ENCODE measurements at places on chromosomes 7 and 10. TPM values are rescaled to one million over a fixed set of nuclear protein-coding genes. Genes with fewer than 3 reads are reported as not detected.

DNA sequence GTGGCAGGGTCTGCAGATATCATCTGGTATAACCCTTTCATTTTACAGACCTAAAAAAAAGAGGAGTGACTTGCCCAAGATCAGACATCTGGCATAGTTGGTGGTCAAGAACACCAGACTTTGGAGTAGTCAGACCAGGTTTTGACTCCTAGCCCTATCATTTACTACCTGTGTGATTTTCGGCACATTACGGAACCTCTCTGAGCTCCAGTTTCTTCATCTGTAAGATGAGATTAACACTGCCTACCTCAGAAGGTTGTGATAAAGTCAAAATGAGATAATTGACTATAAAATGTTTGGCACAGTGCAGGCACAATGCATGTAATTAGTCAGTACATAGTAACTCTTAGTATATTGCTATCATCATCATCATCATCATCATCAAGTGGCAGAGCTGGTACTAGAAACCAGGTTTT, 1.2 kb downstream of the STRIP2 start:
- H3K4me3 ChIP-seq = no peak overlapping the region
- H3K4me1 ChIP-seq = peaks cover 14% of the 10 kb centered on the region
- H3K27me3 ChIP-seq = no peaks in the 10 kb centered on the region
- no peak overlapping the region for H3K27ac ChIP-seq

- no peaks in the 10 kb centered on the region for H3K4me1 ChIP-seq
- DNase-seq = no peak
- H3K27ac ChIP-seq = no peak overlapping the region
These were observed 133.0 kb upstream of the AUTS2 start for GRCh38 chr7:69465262-69465661.

DNA sequence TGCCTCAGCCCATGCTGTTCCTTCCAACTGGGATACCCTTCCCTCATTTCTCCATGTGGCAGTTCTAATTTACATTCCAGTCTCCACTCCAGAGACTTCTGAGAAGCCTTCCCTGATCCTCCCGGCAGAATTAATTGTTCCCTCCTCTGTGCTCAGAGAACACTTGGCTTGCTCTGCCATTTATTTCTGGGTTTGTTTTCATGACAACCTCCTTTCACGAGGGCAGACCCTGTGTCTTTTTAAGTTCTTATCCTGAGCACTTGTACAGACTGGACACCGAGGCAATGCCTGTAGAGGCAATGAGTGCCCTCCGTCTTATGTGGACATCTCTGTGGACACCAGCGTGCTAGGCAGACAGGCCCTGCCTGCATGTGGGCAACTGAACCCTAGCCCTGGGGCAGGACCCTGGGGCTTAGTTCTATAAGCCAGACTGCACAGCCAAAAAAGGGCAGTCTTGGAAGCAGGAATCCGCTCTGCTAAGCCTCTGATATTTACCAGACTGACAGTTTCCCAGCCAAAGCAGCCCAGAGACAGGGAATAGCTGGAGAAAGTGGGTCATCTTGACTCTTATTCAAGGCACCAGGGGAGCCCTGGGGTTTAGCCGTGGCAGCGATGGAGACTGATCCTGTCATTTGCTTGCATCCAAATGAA, 474.0 kb downstream of the RPS24 start:
- H3K27me3 ChIP-seq = no peaks in the 10 kb centered on the region
- no peak for DNase-seq
- H3K27ac ChIP-seq = peak overlapping the region; percentile 14

The LIPN gene
- not detected for total RNA-seq

The ASZ1 gene
- not detected for total RNA-seq

The FAM180A gene
- total RNA-seq = 3.0 TPM

DNA sequence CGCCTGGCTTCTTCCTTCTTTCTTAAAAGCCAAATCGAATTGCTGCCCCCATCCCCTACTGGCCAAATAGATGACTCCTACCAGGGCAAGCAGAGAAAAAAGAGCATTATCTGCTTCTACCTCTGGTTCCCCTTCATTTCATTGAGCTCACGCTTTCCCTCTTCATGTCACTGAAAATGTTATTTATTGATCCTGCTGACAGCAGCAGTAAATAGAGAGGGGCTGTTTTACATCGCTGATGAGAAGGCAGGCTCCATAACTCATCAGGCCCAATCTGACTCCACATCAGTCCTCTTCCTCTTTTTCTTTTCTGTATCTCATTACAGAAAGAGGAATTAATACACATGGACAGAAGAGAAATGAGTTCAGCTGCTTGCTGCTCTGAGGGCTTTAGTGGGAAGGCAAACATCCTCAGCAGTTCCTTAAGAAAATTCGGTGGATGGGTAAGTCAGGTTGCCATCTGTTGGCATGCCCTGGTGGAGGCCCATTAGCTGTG, 904.1 kb downstream of the KCNMA1 start:
- no peaks in the 10 kb centered on the region for H3K27me3 ChIP-seq
- H3K27ac ChIP-seq = no peak overlapping the region
- H3K36me3 ChIP-seq = no peaks in the 10 kb centered on the region
- no peak for DNase-seq
- H3K4me3 ChIP-seq = no peak overlapping the region

DNA sequence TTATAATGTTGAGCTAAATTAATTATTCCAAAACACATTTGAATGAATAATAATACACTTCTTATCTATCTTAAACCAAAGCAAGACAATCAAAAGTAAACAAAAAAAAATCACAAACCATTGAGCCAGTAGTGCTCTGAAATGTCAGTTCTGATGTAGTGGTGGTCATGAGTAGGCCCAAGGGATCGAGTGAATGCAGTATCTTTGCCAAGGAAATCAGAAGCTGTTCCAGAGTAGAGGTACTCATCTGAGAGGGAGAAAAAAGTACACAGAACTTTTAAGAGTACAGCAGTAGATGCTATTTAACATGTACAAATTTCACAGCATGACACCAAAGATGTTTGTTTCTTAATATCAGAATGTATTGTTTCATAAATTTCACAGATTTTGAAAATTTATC, 121.5 kb downstream of the SEMA3D start:
- peak overlapping the region; percentile 69 for H3K27ac ChIP-seq
- H3K36me3 ChIP-seq = no peaks in the 10 kb centered on the region
- H3K27me3 ChIP-seq = no peaks in the 10 kb centered on the region
- no peak overlapping the region for H3K4me3 ChIP-seq
- peak; percentile 51 for DNase-seq

DNA sequence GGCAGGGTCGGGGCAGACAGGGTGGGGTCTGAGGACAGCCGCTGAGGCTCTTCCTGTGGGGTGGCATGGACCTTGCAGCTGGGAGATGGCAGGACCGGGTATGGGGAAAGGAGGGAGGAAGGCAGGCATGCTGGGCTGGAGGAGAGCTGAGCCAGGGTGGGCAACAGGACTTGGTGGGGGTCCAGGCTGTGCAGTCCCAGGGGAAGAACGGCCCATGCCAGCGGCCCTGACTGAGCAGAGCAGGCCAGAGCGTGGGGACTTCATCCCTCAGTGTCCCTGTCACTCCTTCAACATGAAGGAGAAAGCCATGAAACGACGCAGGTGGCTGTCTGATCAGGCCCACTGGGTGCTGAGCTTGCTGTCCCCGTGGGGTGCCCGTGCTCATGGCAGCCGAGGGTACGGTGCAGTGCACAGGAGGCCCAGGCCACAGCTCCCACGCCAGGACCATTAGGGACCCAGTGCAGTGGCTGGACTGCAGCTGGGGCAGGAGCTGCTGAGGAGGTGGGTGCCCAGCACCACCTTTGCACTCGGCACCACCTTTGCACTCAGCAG, 519.6 kb downstream of the PTPRN2 start:
- H3K36me3 ChIP-seq = no peaks in the 10 kb centered on the region
- no peak for DNase-seq
- no peaks in the 10 kb centered on the region for H3K4me1 ChIP-seq
- H3K4me3 ChIP-seq = no peak overlapping the region

GRCh38 chr7:36455646-36456045, 66.0 kb downstream of the ANLN start:
- H3K27me3 ChIP-seq = no peaks in the 10 kb centered on the region
- no peak overlapping the region for H3K27ac ChIP-seq
- no peaks in the 10 kb centered on the region for H3K36me3 ChIP-seq
- no peak for DNase-seq
- H3K4me3 ChIP-seq = no peak overlapping the region

The NPY4R2 gene
- total RNA-seq = not detected

DNA sequence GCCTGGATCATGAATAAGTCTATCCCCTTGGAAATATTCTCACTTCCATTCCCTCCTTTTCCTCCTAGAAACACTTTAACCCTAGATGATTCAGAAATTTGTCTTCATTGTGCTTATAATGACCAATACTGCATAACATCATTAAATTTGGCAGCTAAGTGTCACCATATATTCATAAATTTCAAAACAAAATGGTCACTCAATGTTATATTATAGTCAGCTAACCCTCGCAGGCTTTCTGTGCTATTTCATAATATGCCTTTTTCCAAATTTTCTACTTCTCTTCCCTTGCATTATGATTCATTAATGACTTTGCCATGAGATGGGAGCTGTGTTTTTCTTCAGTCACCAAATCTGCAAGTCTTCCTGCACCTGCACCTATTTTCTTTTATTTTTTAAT, 308.3 kb upstream of the AKR1E2 start:
- DNase-seq = no peak
- no peaks in the 10 kb centered on the region for H3K27me3 ChIP-seq
- H3K4me3 ChIP-seq = no peak overlapping the region
- H3K27ac ChIP-seq = no peak overlapping the region

The UCMA gene
- not detected for total RNA-seq

GRCh38 chr7:150943453-150943814, 34.7 kb downstream of the KCNH2 start:
- H3K4me1 ChIP-seq = peaks cover 4% of the 10 kb centered on the region
- H3K27ac ChIP-seq = no peak overlapping the region
- no peak for DNase-seq
- H3K36me3 ChIP-seq = no peaks in the 10 kb centered on the region
- H3K27me3 ChIP-seq = peaks cover 10% of the 10 kb centered on the region
